Iris pigment epithelial cell (primary cell): ENCODE measurements at places on chromosomes 3 and 15.

- no peak for DNase-seq
Observed at GRCh38 chr15:68345481-68345880, 67.9 kb downstream of the FEM1B start.

- DNase-seq, result peak; percentile 52
Observed at GRCh38 chr3:25532431-25533162, 104.5 kb downstream of the RARB start.

DNA sequence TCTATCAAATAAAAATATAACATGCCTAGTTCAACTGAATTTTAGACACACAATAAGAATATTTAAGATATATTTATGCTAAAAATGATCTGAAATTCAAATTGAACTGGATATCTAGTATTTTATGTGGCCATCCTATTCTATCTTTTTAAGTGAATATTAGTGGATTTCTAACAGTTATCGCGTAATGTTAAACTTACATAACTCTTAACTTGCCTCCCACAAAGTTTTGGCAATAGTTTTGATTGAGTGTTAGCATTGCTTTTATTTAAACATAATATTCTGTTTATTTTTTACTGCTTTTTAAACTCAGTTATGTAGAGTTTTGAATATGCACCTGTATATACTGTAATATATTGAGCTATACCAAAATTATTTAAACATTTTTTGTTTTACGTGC, 1279.5 kb downstream of the OTOL1 start:
- peak; percentile 9 for DNase-seq

DNA sequence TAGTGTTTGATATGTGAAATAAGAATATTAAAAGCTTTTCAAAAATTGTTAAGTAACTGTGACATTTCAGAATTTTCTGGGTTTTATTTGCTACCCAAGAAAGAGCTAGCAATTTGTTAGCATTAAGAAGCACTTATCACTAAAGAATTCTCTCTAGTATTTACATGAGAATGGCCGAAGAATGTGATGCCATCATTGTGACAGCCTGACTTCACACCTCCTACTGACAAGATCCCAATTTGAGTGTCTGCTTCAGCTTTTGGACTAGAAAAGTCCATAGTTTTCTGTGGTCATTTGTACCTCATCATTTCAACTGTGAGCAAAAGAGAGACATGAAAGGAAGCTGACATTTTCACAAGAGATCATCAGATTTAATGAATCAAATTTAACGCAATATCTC, 548.1 kb upstream of the AGTR1 start:
- DNase-seq, result no peak

DNA sequence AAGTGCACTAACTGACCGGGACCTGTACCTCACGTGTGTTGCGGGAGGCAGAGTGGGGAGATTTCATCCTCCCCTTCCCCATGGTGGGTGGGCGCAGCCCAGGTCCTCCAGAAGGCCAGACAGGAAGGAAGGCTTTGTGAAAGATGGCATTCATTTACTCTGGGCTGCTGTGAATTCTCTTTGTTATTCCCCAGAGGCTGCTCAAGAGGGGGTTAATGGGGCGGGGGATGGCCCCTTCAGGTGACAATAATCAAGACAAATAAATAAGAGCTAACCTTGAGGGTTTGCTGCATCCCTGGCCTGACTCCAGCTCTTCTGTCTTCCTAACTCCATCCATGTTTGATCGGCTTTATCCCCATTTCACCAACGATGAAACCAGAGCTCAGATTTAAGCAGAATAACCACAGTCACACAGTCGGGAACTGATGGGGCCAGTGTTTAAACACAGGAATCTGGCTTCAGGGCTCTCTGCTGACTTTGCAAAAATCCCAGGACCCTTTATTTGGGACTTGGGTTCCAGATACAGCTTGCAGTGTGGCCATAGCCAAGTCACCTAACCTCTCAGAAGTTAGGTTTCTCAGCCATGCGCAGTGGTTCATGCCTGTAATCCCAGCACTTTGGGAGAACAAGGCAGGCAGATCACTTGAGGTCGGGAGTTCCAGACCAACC, 16.5 kb downstream of the PIF1 start:
- no peak for DNase-seq

DNA sequence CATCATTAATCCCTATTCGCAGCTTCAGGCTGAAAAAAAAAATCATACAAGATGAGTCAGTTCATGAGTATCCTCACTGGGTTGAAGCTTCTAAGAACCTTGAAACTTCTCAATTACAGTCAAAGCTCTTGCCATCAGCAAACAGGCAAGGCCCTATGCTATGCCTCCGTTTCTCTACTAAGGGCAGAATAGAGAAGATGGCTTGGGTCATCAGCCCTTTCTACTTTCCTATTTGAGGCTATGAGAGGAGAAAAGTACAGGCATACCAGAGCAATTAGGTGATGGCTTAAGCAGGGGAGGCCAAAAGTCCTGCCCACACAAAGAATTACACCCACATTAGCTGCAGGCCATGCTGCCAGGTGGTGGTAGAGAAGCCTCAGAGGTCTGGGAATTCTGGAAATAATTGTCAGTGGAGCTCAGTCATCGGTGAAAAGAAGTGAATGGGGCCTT, 89.0 kb downstream of the MRPL46 start:
- DNase-seq, result peak; percentile 10

GRCh38 chr3:25872200-25872877, 82.4 kb downstream of the OXSM start:
- no peak for DNase-seq

DNA sequence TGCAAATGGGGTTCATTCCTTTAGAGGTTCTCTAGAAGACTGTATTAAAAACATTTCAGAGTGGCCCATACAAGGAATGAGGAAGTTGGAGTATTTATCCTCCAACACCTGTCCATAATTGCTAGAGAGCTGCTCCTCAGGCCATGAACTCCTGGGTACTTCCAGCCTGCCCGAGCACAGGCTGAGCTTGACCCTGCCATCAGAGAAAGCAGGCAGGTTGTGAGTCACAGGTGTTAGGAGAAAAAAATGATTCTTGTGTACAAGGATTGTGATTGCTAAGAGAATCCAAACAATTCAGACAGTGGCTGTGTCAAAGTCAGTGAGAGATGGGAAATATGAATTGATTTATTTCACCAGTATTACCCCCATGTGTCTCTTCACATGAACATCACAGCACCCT, 156.8 kb upstream of the GADL1 start:
- DNase-seq, result no peak

GRCh38 chr15:27382361-27383025, 411.5 kb downstream of the GABRG3 start:
- DNase-seq, result no peak

DNA sequence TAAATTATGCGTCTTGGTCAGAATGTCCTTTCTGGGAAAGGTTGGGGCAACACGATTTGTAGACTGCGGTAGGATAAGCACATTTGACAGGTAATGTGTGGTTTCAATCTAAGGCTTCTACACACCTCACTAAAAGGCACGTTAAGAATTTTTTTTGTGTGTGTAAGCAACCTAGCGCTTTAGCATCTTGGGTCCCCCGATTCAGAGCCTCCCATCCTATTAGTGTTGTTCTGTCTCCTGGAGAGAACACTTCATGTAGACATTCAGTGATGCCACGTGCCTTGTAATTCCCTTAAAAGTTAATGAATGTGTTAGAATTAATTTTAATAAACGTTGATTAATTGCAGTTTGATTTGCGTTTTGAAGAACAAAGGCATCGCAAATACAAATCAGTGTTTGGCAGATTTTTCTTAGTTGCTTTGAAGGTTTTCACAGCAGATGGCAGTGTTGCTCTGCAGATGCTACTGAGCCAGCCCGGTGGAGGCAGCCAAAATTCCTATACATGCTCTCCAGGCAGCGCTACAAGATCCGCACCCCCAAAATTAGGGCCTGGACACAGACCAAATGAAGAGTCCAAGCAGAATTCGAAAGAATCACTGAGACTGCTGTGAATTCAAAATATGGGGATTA, 63.5 kb downstream of the OTOL1 start:
- DNase-seq, result peak; percentile 48
